ENCODE measurements at places on chromosomes 3 and 15.
A peak's percentile ranks its signal among the peaks of the same experiment; 100 is the strongest.

- DNase-seq = no peak
Observed at GRCh38 chr15:98333251-98333650, 315.1 kb upstream of the IGF1R start.

DNA sequence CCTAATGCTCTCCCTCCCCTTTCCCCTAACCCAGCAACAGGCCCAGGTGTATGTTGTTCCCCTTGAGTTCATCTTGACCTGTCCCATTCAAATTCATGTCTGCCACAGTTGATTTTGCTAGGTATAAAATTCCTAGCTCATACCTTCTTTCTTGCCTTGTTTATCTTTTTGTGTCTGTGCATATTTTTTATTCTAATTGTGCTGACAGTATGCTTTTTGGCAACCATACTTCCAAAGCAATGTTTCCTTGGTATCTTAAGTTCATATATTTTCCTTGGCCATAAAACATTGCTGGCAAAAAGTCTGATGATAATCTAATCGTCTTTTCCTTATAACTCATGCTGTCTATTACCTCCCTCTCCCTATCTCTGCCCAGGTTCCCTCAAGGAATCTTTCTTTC lies 15.5 kb downstream of the LNP1 start:
- no peak for DNase-seq

GRCh38 chr3:197375001-197375441 lies 76.6 kb upstream of the DLG1 start:
- DNase-seq = no peak

DNA sequence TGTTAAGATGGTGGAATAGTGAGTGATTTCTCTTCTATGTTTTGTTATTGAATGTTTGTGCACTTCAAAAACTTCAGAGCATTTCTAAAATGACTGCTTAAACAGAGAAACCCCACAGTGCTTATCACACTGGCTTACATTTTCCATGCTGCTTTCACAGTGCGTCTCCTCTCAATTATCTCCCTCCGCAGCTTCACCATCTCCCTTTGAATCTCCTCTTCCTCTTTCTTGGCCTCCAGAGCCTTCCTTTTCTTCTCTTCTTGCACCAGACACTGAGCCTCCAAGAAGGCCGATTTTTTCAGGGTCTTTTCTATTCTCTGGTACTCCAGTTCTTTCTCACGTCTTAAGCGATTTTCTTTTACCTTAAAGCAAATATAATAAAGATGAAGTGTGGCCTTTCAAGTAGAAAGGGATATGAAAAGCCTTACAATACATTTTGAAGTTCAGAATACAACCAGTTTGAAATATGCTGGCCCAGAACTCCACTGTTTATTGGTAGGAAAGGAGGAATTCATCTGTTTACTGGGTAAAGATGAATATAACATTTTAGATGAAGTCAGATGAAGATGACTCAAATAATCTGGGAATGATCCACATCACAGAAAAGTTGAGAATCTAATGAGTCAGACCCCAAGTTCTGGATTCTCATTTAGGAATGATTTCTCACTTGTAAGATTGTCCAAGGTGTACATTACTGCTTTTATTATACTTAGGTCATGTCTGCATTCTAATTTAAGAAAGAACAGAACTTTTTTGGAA lies 21.4 kb downstream of the CCDC191 start:
- DNase-seq = no peak

GRCh38 chr3:145088917-145089316 lies 1072.1 kb downstream of the PLOD2 start:
- no peak for DNase-seq

- no peak for DNase-seq
Observed at GRCh38 chr3:9068051-9068450, 104.8 kb upstream of the RAD18 start.

DNA sequence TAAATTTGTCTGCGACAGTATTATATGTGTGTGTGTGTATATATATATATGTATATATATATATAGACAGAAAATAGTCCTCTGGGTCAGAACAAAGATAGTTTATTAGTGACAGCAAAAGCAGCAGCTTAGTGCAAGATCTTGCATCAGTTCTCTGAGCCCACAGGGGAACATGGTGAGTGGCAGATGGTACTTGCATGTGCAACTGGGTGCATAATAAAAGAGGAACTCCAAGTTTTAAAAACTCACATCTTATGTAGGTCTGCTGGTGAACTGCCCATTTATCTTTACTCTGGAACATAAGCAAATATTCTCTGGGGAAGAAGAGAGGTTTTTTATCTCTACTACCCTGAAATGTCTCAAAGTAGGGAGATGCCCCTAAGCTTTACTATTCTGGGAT lies 276.4 kb downstream of the POLQ start:
- no peak for DNase-seq

- DNase-seq = no peak
Observed at GRCh38 chr3:30657914-30658313, 51.5 kb downstream of the TGFBR2 start.

GRCh38 chr15:29666241-29666640 lies 156.0 kb downstream of the TJP1 start:
- no peak for DNase-seq

DNA sequence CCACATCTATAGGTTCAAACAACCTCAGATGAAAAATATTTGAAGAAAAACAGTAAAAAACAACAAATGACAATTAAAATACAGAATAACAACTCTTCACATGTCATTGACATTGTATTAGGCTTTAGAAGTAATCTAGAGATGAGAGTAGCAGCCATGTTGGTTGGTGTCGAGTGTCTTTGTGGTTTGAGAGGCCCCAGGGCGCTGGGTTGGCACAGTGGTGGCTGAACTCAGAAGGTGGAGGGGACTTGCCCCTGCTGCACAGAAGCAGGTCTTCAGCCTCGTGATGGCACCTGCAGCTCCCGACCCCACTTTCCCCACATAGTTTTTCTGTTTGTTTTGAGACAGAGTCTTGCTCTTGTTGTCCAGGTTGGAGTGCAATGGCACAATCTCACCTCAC lies 187.2 kb downstream of the OSBPL10 start:
- no peak for DNase-seq

- no peak for DNase-seq
Observed at GRCh38 chr3:156353563-156353962, 201.4 kb downstream of the SSR3 start.

GRCh38 chr15:75171408-75171807 lies 30.3 kb upstream of the C15orf39 start:
- no peak for DNase-seq

DNA sequence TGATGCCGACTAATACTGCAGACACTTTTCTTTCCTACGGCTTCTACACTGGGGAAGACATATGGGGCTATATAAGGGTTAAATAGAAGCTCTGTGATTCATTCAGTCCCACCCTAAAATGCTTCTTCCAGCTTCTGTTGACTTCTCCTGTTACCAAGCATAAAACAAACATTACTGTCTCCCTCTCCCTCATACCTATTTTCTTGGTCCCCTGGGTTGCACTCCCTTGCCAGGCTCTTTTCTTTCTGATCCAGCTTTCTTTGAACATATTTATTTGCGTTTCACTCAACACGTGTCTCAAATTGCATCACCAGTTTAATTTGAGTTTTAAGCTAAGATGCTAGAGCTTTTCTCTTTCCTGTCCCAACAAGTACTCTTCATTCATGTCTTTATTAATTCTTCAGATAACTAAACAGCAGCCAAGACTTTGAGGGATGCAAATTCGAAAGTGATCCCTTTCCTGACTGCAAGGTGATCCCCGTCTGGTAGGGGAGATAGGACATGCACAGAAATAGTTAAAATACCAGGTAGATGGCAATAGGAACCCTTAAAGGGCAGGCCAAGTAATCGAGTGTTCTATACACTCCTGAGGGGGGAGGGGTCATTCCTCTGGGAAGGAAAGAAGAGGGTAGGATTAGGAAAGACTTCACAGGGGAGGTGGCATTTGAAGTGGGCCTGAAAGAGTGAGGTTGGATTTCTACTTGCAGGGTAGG lies 198.6 kb upstream of the BCL6 start:
- DNase-seq = no peak

- no peak for DNase-seq
Observed at GRCh38 chr15:100878648-100879047, 983 bp upstream of the ALDH1A3 start.

GRCh38 chr3:15307580-15307979 lies 24.8 kb downstream of the SH3BP5 start:
- DNase-seq = no peak

DNA sequence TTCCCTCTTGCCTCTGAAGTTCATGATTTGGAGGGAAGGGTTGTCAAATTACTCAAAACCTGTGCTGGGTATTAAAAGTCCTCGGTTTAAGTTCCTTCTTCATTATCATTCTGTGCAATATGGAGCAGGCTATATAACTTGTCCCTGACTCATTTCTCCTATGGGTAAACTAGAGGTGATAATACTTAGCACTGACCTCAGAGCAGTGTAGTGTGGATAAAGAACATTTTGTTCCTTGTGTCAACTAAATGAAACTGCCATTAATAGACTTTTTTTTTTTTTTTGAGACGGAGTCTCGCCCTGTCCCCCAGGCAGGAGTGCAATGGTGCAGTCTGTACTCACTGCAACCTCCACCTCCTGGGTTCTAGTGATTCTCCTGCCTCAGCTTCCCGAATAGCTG lies 2.2 kb upstream of the BBX start:
- no peak for DNase-seq

DNA sequence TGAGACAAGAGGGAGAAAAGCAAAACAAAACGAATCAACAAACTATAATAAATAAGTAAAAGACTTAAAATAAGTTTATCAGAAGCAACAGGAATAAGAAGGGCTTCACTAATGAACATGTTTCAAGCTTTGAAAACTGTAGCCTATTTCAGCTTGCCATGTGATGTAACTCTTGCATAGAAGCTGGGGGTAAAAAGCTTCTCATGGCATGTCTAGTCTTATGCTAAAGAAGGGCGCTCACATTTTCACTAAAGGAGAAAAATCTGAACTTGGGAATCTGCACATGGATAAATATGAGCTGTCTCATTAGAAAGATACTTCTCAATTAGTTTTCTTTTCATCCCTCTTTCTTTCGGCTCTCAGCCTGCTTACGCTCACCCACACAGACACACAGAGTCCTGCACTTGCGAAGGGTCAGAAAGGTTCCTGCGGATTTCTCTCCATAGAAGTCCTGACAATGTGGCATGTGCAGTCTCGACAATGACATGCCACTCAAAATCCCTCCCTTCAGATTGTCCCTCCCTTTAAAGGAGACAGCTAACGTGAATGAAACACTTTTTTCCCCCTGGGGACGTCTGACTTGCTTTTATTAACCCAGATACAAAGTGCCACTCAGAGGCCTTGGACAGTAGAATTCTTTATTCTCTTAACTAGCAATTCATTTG lies 568.9 kb upstream of the NR2F2 start:
- no peak for DNase-seq

- no peak for DNase-seq
Observed at GRCh38 chr3:195738274-195739044, 17.7 kb downstream of the MUC20 start.

GRCh38 chr3:187989575-187990153 lies 164.3 kb upstream of the LPP start:
- no peak for DNase-seq

GRCh38 chr3:106877627-106878026 lies 499.6 kb upstream of the CCDC54 start:
- DNase-seq = no peak

GRCh38 chr3:69739204-69740102 lies at the start of gene MITF:
MITF (plus strand) TSS chr3:69739464; CDS start chr3:69739598, 134 bp downstream.
- DNase-seq = peak; percentile 72

Measured in germinal center (tissue), 1 donor.